Neural progenitor cell (in vitro differentiated cells): ENCODE measurements at places on chromosomes 13 and 19. TPM values are rescaled to one million over a fixed set of nuclear protein-coding genes. Genes with fewer than 3 reads are reported as not detected.

GRCh38 chr19:18729933-18730530 is 46.6 kb downstream of the CRTC1 start:
- no peaks in the 10 kb centered on the region for H3K27me3 ChIP-seq
- H3K4me1 ChIP-seq = no peaks in the 10 kb centered on the region
- no peak for DNase-seq
- no peak overlapping the region for H3K27ac ChIP-seq
- H3K4me3 ChIP-seq = no peak overlapping the region

DNA sequence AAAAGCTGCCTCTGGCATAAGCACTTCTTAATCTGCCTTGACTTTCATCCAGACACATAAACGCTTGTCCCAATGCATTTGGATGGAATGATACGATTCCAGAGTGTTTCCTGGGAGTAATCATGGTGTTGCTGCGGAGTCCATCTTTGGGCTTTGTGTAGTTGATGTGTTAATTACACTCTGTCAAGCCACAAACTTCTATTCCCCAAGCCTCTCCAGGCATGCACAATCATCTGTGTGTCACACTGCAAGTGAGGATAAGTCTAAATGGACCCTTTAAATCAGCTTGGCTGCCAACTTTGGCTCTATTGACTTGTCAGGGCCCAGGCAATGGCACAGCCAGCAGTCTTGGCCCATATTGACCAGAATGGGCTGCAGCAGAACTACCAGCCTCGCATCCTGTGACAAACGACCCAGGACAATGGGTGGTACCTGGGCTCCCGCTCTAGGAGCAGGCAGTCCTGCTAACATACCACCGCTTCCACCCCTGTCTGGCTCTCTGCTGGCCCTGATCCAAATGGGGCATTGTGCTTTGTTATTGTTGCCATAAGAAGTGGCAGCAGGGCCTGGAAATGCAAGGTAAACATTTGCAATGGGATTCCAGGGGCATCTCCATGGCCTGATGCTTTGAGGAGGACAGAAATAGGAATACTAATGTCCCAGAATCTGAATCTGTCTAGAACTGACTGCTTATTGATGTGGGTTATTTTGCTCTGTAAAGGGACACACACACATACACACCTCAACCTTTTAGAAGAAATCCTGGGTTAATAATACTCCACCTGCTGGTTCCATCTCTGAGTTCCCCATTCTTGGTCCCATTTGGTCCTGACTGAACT is 127.2 kb downstream of the DNAJC15 start:
- DNase-seq = no peak
- no peaks in the 10 kb centered on the region for H3K36me3 ChIP-seq
- H3K27ac ChIP-seq = no peak overlapping the region
- H3K4me1 ChIP-seq = no peaks in the 10 kb centered on the region

DNA sequence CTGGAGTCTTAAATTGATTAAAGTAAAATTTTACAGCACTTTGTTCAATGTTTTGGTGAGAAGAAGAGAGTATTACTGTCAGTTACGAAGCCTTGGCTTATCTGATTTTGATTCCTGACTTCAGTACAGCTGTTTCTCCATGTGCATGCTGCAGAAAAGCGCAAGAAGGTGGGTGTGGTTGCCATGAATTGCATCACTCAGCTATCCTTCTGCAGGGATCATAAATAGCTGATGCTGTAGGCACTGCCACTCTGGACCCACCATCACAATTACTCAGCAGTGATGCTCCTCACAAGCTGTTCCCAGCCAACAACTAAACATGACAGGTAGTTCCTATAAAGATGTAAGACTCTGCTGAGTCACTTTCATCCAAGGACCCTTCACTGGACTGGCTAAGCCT is 321.2 kb downstream of the IRS2 start:
- no peaks in the 10 kb centered on the region for H3K36me3 ChIP-seq
- H3K27me3 ChIP-seq = no peaks in the 10 kb centered on the region
- H3K4me3 ChIP-seq = no peak overlapping the region
- no peaks in the 10 kb centered on the region for H3K4me1 ChIP-seq

GRCh38 chr19:16445238-16446107 is 26.3 kb downstream of the EPS15L1 start:
- H3K27ac ChIP-seq = no peak overlapping the region
- DNase-seq = no peak
- no peaks in the 10 kb centered on the region for H3K27me3 ChIP-seq
- no peaks in the 10 kb centered on the region for H3K36me3 ChIP-seq
- no peak overlapping the region for H3K4me3 ChIP-seq
- H3K4me1 ChIP-seq = peaks cover 25% of the 10 kb centered on the region

- H3K27ac ChIP-seq = no peak overlapping the region
- no peaks in the 10 kb centered on the region for H3K4me1 ChIP-seq
- DNase-seq = no peak
- H3K27me3 ChIP-seq = no peaks in the 10 kb centered on the region
- no peak overlapping the region for H3K4me3 ChIP-seq
- H3K36me3 ChIP-seq = no peaks in the 10 kb centered on the region
Measured at GRCh38 chr19:34490141-34490766, 8.7 kb downstream of the WTIP start.

DNA sequence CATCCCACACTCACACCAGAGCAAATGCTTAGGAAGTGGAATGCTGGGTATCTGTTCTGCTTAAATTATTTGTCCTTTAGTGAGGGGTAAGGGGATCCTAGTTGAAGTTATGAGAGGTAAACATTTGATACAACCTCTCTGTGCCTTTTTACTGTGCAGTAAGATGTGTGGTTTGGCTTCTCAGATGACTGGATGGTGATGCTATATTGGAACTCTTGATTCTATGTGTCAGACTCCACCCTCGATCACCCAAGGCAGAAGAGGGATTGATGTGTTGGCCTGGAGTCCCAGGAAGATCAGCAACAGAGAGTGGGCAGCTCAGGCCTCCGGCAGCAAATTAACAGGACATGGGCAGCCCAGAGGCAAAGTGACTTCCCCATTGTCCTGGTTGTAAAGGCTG is 66.7 kb downstream of the SIPA1L3 start:
- no peak for DNase-seq
- H3K27ac ChIP-seq = no peak overlapping the region
- no peak overlapping the region for H3K4me3 ChIP-seq
- H3K36me3 ChIP-seq = no peaks in the 10 kb centered on the region
- H3K4me1 ChIP-seq = peaks cover 14% of the 10 kb centered on the region
- H3K27me3 ChIP-seq = no peaks in the 10 kb centered on the region

DNA sequence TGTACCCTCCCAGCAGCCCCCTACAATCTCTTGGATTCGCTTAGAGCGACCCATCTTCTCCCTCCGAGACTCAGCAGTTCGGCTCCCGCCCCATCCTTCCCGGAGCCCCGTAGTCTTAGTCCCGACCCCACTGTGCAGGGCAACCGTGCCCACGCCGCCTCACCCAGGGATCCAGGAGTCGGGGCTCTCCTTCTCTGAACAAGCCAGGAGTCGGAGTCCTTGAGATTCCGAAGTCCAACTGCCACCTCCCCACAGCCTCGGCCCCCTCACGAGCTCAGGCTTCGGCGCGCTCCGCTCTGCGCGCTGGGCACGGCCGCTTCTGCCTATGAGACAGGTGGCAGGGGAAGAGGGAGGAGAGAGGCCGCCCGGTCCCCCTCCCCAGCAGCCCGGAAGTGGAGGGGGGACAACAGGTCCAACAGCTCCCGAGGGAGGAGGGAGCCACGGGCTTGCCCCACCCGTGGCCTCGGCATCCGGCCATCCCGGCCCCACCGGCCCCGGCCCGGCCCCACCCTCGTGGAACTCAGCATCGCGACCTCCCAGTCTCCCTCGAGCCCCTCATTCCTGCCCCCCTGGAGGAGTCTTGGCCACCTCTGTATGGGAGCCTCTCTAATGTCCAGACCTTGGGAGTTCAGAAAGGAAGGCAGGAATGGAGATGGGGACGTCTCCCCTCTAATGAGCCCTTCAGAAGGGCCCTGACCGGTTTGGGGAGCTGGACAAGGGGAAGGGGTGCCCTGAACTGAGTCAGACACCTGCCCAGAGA is at the start of gene PHLDB3:
TSS of gene PHLDB3 (minus strand) at position 321 of the 760 bp plus-strand sequence. CDS start 628 bp downstream, outside the sequence.
- no peak for DNase-seq
- H3K4me3 ChIP-seq = peak within 1 kb of the TSS; percentile 72
- H3K27ac ChIP-seq = no peak within 1 kb of the TSS

GRCh38 chr19:32676186-32676894 is 692 bp downstream of the RGS9BP start:
- peaks cover 12% of the 10 kb centered on the region for H3K4me1 ChIP-seq
- H3K4me3 ChIP-seq = peak overlapping the region; percentile 90
- peaks cover 73% of the 10 kb centered on the region for H3K27me3 ChIP-seq
- no peaks in the 10 kb centered on the region for H3K36me3 ChIP-seq

- H3K4me1 ChIP-seq = peaks cover 3% of the 10 kb centered on the region
- H3K36me3 ChIP-seq = no peaks in the 10 kb centered on the region
- no peak for DNase-seq
Measured at GRCh38 chr13:99208185-99208584, 7.5 kb downstream of the UBAC2 start.

DNA sequence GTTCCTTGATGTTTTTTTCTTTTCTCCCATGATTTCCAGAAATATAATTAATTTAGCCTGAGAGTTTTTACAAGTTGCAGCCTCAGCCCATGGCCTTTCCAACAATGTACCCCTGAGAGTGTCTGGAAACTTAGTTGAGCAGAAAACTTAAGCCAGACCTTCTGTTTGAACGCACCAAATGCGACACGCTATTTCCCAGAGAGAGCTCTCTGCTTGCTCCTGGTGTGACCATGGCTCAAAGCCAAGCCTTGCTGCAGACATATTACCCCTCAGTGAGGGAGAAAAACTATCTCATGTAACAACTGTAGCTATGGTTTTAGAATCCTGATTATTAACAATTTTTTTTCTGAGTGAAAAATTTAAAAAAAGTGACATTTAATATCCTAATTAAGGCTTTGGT is 1204.5 kb upstream of the SLC10A2 start:
- no peaks in the 10 kb centered on the region for H3K4me1 ChIP-seq
- no peaks in the 10 kb centered on the region for H3K36me3 ChIP-seq
- no peaks in the 10 kb centered on the region for H3K27me3 ChIP-seq
- no peak for DNase-seq
- H3K4me3 ChIP-seq = no peak overlapping the region

GRCh38 chr13:51584731-51585672 is 740 bp downstream of the WDFY2 start:
- no peaks in the 10 kb centered on the region for H3K27me3 ChIP-seq
- peaks cover 46% of the 10 kb centered on the region for H3K4me1 ChIP-seq
- no peaks in the 10 kb centered on the region for H3K36me3 ChIP-seq
- DNase-seq = peak; percentile 84

DNA sequence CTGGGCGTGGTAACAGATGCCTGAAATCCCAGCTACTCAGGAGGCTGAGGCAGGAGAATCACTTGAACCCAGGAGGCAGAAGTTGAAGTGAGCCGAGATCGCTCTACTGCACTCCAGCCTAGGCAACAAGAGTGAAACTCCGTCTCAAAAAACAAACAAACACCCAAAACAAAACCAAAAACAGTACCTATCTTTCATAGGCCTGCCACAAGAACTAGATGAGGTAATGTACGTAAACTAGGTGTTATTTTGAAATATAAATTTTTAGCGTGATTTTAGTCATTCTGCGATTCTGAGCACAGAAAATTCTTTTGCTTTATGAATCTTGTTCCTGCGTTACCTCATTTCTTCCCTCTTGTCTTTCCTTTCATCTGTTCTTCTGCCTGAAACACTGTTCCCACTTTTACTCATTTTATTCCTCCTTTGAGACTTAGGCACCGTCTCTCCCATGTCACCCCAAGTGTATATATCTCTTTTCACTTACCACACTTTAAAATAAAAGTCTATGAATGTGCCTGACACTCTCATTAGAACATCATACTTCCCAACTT is 238.2 kb upstream of the HTR2A start:
- DNase-seq = no peak
- H3K27me3 ChIP-seq = no peaks in the 10 kb centered on the region
- no peaks in the 10 kb centered on the region for H3K36me3 ChIP-seq
- no peak overlapping the region for H3K27ac ChIP-seq

- peaks cover 6% of the 10 kb centered on the region for H3K36me3 ChIP-seq
- H3K4me1 ChIP-seq = peaks cover 16% of the 10 kb centered on the region
- H3K4me3 ChIP-seq = peak overlapping the region; percentile 76
- no peaks in the 10 kb centered on the region for H3K27me3 ChIP-seq
Measured at GRCh38 chr19:49361438-49362047, 673 bp downstream of the TEAD2 start.

DNA sequence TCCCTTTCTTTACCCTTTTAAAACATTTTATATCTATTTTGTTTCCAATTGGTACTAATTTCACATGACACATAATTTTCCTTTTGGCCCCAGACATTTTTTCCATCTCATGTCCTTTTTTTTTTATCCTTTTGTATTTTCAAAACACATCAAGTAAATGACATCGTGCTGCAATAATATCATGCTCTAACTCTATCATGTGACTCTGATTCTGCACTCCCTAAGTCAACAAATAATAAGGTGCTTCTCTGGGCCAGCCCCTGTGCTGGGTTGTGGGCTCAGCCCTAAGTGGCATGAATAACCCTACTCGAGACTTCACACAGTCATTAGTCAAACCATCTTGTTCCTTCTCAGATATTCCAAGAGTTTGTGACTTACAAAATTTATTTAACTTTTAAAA is 21.7 kb downstream of the NALCN start:
- no peak for DNase-seq
- H3K27me3 ChIP-seq = no peaks in the 10 kb centered on the region
- no peaks in the 10 kb centered on the region for H3K4me1 ChIP-seq
- H3K27ac ChIP-seq = no peak overlapping the region
- no peak overlapping the region for H3K4me3 ChIP-seq
- H3K36me3 ChIP-seq = no peaks in the 10 kb centered on the region

DNA sequence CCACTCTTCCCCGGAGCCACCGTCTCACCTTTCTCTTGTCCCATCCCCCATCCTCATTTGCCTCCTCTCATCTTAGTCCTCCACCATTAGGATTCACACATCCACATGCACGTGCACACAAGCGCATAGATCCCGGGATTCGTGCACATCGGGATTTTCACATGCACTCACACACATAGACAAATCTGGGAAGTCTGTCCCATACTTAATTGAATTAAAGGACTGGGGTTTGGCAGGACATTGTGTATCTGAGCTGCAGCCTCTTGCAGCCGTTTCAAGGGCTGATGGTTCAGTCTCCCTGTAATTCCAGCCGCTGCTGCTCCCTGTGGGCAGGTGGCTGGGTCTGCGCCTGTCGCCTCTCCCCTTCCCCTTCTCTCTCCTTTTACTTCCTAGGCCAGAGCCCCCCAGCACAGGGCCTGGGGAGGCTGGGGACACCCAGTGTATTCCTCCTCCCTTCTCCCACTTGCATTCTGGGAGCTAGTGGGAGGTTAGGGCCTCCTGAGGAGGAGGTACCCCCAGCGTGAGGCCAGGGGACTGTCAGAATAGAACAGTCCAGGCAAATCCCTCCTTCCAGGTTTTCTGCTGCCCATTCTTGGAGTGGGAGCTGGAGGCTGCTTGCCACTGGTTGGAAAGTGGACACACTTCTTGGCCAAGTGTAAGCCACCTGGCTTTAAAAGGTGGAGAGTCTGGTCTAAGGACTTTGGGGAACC is 43.6 kb downstream of the LYL1 start:
- H3K27me3 ChIP-seq = peaks cover 100% of the 10 kb centered on the region
- no peak overlapping the region for H3K27ac ChIP-seq
- H3K4me3 ChIP-seq = no peak overlapping the region

Gene SIGLEC10
- total RNA-seq = not detected in 2 replicates

Gene MED16
- 14.4 and 46.9 TPM in 2 replicates for total RNA-seq

Gene CDX2
- not detected in 2 replicates for total RNA-seq

Gene TMEM238
- total RNA-seq = 0.15 TPM in 1 of 2 replicates, not detected in the other

Gene TECR
- total RNA-seq = 41.9 and 96.4 TPM in 2 replicates

Gene ZNF14
- total RNA-seq = 14.4 and 21.0 TPM in 2 replicates
